ENCODE measurements at places on chromosomes 6 and 20.

GRCh38 chr6:56899311-56899710 is 55.6 kb upstream of the BEND6 start:
- DNase-seq = no peak

DNA sequence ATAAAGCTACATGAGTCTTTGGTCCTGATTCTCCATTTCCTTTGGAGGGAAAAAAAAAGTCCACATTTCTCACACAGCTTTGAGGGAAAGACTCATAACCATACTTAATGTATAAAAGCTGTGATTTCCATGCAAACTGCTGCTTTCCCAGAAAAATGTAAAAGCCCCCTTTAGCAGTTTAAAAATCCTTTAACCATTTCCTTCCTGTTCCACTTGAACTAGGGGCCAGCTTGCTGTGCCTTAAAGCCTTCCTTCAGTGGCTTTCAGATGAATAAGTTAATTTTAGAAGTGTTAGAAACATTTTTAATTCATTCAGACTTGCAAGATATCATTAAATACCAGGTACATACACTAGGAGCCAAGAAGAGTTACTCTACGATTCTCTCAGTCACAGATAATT is 273.5 kb downstream of the PKHD1 start:
- no peak for DNase-seq

GRCh38 chr6:54111341-54112045 is at the start of gene MLIP:
Gene MLIP (plus strand): TSS chr6:54111443. CDS start chr6:54111480, 37 bp downstream.
- DNase-seq = no peak

DNA sequence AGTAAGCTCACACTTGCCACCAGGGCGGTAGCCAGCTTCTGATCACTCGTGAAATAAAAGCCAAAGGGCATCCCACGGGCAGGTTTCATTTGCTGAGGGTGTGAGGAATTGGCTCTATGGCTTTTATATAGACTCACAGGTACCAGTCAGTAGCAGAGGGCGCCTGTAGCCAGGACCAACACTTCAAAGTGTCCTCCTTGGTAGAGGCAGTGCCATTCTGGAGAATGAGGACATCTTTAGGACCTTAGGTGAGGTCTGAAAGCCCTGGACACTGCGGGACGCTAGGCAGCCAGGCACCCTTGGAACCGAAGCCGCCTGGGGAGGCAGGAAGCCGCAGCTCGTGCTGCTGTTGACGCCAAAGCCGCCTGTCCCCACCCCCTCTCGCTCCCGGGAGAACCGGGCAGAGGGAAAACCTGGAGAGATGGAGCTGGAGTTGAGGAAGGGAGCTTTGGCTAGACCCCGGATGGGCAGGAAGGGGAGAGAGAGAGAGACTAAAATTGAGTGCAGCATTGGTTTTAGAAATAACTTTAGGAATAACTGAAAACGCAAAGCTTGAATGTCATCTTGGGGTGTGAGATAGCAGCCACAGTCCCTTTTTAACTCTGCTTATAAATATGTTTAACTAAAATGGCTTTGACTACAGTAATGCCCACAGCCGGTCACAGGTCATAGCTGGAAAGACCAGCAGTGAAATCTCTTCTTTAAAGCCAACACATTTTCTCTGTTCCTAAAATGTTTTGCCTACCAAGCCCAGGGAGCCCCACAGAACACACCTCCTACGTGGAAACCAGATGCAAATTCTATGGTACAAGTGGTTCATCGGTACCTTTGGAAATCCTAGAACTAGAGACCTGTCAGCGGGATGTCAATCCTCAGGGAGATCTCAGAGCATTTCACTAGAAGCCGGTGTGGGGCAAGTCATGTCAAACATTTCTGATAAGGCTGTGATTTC is 128.5 kb upstream of the CDYL start:
- peak; percentile 52 for DNase-seq

- DNase-seq = no peak
Measured at GRCh38 chr6:12555267-12555666, 161.3 kb upstream of the PHACTR1 start.

DNA sequence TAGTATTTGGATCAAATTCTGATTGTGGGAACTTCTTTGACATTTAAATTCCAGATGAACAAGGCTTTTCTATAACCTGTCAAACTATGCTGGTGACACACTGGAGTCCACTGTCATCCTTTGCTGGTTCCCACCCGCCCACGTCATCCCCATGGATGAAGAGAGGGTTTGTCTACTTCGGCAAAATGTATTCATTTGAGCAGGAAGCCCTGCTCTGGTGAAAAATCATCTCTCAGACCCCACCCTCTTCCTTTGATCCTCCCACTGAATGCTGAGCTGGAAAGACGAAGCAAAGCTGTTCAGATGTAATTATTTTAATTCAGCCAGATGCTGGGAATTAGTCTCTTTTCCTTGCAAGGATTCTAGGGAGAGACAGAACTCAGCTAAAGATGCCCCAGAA is 50.5 kb downstream of the CPNE5 start:
- DNase-seq = no peak

- no peak for DNase-seq
Measured at GRCh38 chr6:128479048-128479666, 41.2 kb downstream of the PTPRK start.

DNA sequence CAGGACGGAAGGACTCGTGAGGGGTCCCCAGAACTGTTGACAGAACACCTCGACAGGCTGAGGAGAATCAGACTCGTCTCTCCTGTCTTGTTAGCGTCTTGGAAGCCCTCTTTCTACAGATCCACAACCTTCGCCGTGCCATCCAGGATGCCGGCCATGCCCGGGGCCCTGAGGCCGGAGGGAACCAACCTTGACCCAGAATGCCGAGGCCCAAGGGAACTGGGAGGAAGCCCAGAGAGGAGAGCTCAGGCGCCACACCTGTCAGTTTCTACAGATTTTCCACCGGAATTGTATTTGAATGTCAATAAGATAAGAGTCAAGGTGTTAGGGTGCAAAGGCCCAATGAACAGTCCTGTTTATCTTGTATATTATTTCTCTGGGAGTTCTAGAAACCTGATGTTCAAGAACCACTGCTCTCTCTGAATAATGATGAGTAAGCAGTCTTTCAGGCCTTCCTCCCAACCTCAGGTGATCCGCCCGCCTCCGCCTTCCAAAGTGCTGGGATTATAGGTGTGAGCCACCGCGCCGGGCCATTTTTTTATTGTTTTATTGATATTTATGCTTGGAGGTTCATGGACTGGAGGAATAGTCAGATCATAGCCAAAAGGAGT is 799 bp upstream of the ME1 start:
- no peak for DNase-seq

DNA sequence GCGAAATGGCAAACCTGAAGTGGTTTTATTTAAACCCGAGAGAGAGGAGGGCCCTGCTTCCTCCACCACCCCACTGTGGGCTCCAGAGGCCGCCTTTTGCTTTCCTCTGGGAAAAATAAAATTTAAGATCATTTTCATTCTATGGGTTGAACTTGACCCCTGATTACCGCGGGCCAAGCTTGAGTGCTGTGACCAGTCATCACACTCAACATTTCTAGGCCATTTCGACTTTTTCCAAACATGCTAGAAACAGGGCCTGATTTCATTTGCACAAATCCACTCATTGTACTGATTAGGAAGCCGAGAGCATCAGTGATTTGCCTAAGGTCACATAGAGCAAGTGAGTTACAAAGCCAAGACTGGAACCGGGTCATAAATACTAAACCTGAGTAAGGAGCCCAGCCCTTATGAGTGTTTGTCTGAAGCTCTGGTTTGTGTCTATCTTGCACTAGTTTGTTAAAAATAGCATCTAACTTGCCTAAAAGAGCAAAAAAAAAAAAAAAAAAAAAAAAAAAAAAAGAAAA is 179.7 kb downstream of the DLL1 start:
- no peak for DNase-seq

DNA sequence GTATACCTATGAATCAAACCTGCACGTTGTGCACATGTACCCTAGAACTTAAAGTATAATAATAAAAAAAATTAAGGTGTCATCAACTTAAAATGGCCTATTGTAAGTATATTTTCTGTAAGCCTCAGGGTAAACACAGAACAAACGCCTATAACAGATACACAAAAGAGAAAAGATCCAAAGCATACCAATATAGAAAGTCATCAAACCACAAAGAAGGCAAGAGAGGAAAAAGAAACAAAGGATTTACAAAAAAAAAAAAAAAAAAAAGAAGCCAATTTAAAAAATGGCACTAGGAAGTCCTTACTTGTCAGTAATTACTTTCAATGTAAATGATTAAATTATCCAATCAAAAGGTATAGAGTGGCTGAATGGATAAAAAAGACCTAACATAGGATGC is 24.6 kb upstream of the ASF1A start:
- no peak for DNase-seq

DNA sequence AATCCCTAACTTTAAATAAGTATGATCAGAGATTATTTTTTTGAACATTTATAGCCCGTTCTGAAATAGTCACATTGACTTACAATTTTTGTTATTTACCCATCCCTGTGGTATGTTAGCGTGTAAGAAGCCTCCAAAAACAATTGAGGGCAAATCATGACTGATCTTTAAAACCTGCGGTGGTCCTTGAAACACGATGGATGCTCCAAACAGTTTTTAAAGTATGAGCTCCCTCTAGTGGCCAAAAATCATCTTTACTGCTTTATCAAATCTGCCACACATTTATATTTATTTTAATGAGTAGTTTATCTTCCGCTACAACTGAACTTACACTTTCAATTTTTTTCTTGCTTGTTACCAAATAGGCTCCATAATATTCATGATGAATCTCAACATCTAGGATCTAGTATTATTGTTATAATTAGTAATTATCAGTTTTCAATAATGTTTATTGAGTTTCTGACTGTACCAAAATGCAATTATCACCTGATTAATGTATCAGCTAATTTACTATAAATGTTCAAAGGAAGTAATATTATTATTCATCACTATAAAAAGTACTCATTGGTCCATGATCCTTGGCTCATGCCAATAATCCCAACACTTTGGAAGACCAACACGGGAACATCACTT is 52.2 kb downstream of the MARCKS start:
- DNase-seq = peak; percentile 57

- DNase-seq = no peak
Measured at GRCh38 chr6:133062077-133062476, 179.1 kb upstream of the EYA4 start.

GRCh38 chr6:144335914-144336313 is 50.8 kb downstream of the UTRN start:
- no peak for DNase-seq

GRCh38 chr20:57025666-57026224 is 240.7 kb downstream of the BMP7 start:
- DNase-seq = no peak

- no peak for DNase-seq
Measured at GRCh38 chr6:79605968-79606764, 25.0 kb upstream of the SH3BGRL2 start.

GRCh38 chr6:167704396-167704901 is 122.3 kb upstream of the AFDN start:
- no peak for DNase-seq

- DNase-seq = no peak
Measured at GRCh38 chr6:44264154-44265006, 971 bp downstream of the NFKBIE start.

DNA sequence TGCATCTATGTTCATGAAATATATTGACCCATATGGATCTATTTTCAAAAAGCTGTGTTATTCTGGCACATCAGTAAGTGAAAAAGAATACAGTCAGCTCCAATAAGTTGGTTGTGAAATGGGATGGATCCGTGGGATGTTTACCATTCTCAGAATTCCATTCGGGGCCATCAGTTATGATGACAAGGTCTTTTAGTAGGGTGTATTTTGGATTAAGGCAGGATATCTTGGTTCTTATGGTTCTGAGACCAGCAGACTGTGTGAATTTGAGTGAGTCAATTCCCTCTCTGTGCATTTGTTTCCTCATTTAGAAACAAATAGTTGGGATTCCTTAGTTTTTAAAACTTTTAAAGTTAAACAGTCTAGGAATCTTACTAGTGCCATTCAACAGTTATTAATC is 287.4 kb downstream of the CD109 start:
- DNase-seq = no peak

DNA sequence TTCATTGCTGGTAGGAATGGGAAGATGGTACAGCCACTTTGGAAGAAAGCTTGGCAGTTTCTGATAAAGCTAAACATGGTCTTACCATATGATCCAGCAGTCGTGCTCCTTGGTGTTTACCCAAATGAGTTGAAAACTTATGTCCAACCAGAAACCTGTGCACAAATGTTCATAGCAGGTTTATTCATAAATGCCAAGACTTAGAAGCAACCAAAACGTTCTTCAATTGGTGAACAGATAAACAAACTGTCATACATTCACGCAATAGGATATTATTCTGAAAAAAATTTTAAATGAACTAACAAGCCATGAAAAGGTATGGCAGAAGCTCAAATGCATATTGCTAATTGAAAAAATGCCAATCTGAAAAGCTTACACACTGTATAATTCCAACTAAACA is 117.1 kb downstream of the LINC00237 start:
- DNase-seq = no peak

DNA sequence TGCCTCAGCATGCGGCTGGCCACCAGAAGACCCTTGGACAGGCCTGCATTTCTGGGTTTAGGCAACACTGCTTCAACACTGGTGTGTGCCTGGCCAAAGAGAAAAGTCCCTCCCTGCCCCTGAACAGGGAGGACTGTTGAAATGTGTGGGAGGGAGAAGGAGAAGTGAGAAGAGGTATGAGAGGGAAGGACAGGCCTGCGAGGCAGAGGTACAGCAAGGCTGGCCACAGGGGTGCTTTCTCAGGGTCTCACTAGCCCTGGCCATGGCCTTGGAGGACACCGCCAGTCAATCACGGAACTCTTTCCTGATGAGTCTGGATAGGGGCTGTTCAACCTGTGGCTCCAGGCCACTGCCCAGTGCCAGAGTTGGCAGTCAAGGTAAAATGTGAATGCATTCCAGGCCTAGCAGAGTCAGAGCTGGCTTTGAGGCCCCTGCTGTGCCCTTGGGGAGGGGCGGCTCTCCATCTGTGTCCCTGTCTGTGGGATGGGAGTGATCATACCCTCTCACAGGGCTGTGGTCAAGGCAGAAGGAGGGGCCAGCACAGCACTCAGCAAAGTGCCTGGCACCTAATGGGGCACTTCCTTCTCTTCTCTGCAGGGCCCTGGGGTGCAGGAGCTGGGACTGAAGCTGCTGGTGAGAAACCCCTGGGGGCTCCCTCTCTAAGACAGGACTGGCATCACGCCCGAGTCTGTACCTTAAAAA is 43.2 kb upstream of the CDH22 start:
- no peak for DNase-seq

DNA sequence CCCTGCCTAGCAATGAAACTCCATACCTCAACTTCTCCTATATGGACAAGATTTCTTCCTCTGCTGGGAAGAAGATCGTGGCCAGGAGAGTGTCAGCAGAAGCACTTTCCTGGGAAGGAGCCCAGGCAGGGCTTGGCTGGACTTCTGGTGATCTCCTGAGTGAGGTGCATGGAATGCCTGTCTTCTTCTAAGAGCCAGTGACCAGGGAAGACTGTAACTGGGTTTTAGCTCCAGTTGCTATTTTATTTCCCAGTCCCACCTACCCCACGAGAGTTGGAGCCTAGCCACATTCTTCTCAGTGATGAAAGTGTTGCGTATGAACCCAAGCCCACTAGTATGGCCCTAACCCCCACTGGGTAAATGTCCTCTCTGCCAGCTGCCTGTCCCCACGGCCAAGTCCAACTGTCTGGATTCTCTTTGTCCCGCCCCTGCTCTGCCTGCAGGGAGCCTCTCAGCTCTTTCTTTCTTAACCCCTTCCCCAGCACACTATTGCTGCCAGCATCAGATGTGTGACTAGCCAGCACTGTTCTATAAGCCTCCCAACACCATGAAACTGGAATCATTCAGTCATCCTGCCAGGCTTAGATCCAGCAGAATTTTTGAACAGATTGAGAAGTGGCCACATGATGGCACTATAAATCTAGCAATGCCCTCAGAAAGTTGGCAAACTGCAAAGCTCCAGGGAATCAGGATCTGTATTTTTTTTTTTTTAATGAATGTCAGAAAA is 69.8 kb upstream of the FAM184A start:
- DNase-seq = peak; percentile 8
